Thymus (tissue), 14 donors: ENCODE measurements at places on chromosomes 5 and 9. TPM values are rescaled to one million over a fixed set of nuclear protein-coding genes. Genes with fewer than 3 reads are reported as not detected.

- no peak for DNase-seq
- H3K27ac ChIP-seq: no peak overlapping the region
- no peak overlapping the region for H3K4me3 ChIP-seq
- peaks cover 46% of the 10 kb centered on the region for H3K36me3 ChIP-seq
- no peaks in the 10 kb centered on the region for H3K27me3 ChIP-seq
Observed at GRCh38 chr9:128894764-128895163, 12.8 kb downstream of the LRRC8A start.

The SPATA31E1 gene
- total RNA-seq: not detected

DNA sequence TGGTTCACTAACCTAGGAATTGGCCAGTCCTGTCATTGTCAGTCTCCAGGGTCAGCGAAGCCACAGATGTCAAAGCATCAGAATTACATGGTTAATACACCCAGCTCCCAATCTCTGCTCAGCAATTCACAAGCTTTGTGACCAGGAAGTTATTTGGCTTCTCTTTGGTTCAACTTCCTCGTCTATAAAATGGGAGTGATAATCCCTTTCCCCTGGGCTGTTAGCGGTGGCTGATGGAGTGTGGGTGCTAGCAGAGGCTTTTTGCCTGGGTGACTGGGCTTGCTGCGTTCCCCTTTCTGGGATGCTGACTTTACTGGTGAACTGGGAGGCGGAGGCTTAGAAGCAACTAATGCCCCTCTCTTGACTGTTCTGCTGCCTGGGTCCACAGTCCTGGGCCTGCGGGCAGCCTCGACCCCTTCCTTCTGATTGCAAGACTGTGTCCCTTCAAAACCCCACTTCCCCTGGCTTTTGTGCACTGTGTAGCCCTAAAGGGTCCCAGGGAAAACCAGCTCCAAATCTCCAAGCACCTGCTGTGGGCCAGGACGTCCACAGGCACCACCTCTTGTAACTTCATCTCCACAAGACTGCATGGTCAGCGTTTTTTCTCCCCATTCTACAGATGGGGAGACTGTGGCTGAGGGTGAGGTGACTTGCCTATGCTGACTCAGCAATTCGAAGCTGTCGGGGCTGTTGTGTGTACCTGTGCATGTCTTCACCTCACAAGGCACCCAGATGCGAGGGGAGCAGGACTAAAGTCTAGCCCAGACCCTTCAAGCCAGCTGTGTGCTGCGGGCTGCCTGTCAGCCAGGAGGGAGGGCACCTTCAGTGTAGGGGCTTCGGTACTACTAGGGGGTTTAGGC, 45.2 kb upstream of the NEURL1B start:
- H3K36me3 ChIP-seq: no peaks in the 10 kb centered on the region
- no peak overlapping the region for H3K4me3 ChIP-seq
- H3K4me1 ChIP-seq: no peaks in the 10 kb centered on the region
- no peak for DNase-seq
- no peak overlapping the region for H3K27ac ChIP-seq

The SPATA31A3 gene
- not detected for total RNA-seq

- no peaks in the 10 kb centered on the region for H3K27me3 ChIP-seq
- no peak overlapping the region for H3K27ac ChIP-seq
- H3K36me3 ChIP-seq: no peaks in the 10 kb centered on the region
Observed at GRCh38 chr5:171850324-171850947, 64.8 kb downstream of the SMIM23 start.

GRCh38 chr5:156411185-156411613, 84.2 kb downstream of the SGCD start:
- H3K36me3 ChIP-seq: no peaks in the 10 kb centered on the region
- no peaks in the 10 kb centered on the region for H3K4me1 ChIP-seq
- no peaks in the 10 kb centered on the region for H3K27me3 ChIP-seq
- no peak overlapping the region for H3K27ac ChIP-seq

The TRIM36 gene
- total RNA-seq: 1.8 TPM

DNA sequence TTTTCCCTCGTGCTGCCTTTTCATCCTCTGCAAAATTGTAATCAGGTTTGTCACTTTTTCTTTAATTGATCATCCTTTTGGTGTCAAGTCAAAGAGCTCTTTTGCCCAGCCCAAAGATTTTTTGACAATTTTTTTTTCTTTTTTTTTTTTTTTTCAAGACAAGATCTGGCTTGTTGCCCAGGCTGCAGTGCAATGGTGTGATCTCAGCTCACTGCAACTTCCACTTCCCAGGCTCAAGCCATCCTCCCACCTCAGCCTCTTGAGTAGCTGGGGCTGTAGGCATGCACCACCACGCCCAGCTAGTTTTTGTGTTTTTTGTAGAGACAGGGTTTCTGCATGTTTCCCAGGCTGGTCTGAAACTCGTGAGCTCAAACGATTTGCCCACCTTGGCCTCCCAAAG, 36.7 kb downstream of the CDK7 start:
- no peak overlapping the region for H3K27ac ChIP-seq
- H3K36me3 ChIP-seq: peaks cover 38% of the 10 kb centered on the region
- no peaks in the 10 kb centered on the region for H3K4me1 ChIP-seq
- no peak overlapping the region for H3K4me3 ChIP-seq
- H3K27me3 ChIP-seq: no peaks in the 10 kb centered on the region

GRCh38 chr5:122447879-122448278, 135.8 kb downstream of the SNCAIP start:
- H3K4me3 ChIP-seq: no peak overlapping the region
- no peak overlapping the region for H3K27ac ChIP-seq
- H3K36me3 ChIP-seq: no peaks in the 10 kb centered on the region

The ORM2 gene
- 0.38 TPM for total RNA-seq

DNA sequence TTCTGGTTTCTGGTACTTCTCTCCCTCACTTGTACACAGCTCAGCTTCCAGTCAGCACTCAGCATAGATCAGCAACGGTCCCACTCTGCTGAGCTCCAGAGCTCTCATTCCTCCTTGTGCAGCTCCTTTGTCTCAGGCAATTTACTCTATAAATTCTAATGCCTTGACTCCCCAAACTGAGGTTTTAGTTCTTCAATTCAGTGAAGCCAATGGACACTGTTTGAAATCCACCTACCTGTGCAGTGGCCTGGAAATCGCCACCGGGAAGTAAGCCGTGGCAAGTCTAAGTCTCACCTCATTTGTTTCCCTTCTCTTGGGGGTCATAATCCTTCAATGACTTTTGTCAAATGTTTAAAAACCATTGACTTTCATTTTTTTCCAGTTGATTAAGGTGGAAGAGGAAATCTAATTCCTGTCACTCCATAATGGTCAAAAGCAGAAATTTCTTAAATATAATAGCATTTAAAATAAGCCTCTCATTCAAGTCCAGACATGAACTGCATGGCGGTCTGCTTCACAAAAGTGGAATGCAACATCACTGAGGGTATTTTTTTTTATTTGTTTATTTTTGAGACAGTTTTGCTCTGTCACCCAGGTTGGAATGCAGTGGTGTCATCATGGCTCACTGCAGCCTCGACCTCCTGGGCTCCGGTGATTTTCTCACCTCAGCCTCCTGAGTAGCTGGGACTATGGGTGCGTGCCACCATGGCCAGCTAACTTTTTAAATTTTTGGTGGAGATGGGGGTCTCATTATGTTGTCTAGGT, 79.6 kb downstream of the C7 start:
- H3K4me3 ChIP-seq: no peak overlapping the region
- no peaks in the 10 kb centered on the region for H3K4me1 ChIP-seq
- no peak for DNase-seq

DNA sequence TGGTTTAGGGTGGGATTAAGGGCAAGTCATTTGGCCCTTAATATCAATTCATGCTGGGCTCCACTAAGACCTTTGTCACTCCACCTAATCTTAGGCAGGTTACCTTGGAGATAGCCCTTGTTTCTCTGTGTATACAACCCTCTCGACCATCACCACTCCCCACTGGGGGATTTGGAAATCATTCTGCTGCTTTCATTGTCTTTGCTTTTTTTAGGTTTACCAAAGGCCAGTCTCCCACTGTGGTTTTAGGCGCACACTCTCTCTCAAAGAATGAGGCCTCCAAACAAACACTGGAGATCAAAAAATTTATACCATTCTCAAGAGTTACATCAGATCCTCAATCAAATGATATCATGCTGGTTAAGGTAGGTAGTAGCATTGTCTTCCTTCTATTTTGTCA, 6.2 kb downstream of the GZMK start:
- H3K27me3 ChIP-seq: no peaks in the 10 kb centered on the region
- H3K4me1 ChIP-seq: peaks cover 4% of the 10 kb centered on the region
- no peak overlapping the region for H3K27ac ChIP-seq
- H3K36me3 ChIP-seq: no peaks in the 10 kb centered on the region

DNA sequence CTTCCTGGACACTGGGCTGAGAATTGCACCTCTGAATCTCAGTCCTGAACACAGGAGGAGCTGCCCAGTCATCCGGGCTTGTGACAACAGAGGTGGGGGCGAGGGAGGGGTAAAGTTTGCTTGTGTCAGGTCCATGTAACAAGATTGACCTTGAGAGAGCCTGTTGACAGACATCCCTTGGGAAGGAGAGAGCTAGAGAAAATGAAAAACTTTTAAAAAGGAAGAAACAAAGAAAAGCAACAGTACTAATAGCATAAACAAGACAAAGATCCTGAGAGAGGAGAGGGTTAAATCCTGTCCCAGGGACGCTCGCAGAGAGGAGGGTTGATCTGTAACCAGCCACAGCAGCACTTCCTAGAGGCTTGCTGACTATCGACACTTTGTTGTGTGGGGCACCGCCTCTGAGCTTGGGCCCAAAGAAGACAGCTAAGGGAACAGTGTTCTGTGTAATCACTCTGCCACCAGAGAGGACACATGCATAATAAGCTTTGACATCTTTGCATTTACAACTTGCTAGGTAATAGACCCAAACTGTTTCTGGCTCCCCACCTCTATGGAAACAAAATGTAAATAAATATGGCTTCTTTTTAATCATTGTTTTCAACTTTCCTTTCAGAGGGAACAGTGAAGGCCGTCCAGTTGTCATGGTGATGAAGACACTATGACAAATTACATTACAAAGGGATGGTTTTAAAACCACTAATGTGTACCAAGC, 363.7 kb downstream of the CSNK1G3 start:
- H3K27me3 ChIP-seq: no peaks in the 10 kb centered on the region
- peaks cover 13% of the 10 kb centered on the region for H3K4me1 ChIP-seq
- H3K36me3 ChIP-seq: no peaks in the 10 kb centered on the region
- no peak for DNase-seq

- no peak for DNase-seq
- H3K36me3 ChIP-seq: no peaks in the 10 kb centered on the region
- H3K4me3 ChIP-seq: no peak overlapping the region
- no peak overlapping the region for H3K27ac ChIP-seq
- H3K27me3 ChIP-seq: no peaks in the 10 kb centered on the region
Observed at GRCh38 chr9:33785914-33786313, 9.4 kb upstream of the PRSS3 start.

GRCh38 chr5:135824541-135825041, 9.9 kb upstream of the SLC25A48 start:
- H3K36me3 ChIP-seq: no peaks in the 10 kb centered on the region
- H3K4me3 ChIP-seq: no peak overlapping the region
- no peak for DNase-seq
- H3K27me3 ChIP-seq: no peaks in the 10 kb centered on the region
- H3K27ac ChIP-seq: no peak overlapping the region

The ADAMTS13 gene
- total RNA-seq: 0.94 TPM

The TNFSF8 gene
- 14.7 TPM for total RNA-seq

- no peak overlapping the region for H3K4me3 ChIP-seq
- H3K4me1 ChIP-seq: no peaks in the 10 kb centered on the region
- no peak for DNase-seq
- H3K36me3 ChIP-seq: no peaks in the 10 kb centered on the region
- no peaks in the 10 kb centered on the region for H3K27me3 ChIP-seq
Observed at GRCh38 chr5:143331956-143332355, 71.5 kb downstream of the NR3C1 start.

DNA sequence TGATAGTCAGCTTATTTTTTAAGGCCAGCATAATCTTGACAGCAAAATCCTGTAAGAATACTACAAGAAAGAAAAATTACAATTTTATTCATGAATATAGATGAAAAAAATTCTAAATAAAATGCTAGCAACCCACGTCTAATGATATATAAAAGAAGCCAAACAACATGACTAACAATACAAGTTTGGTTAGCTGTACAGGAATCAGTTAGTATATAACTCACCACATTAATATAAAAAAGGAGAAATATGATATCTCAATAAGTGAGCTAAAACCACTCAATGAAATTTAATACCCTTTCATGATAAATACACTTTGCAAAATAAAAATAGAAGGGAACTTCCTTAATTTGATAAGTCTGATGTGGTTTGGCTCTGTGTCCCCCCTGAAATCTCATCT, 139.7 kb upstream of the MAN2A1 start:
- H3K27ac ChIP-seq: no peak overlapping the region
- no peak overlapping the region for H3K4me3 ChIP-seq
- no peaks in the 10 kb centered on the region for H3K4me1 ChIP-seq
- no peak for DNase-seq

GRCh38 chr5:133222979-133223378, 171.2 kb downstream of the HSPA4 start:
- no peak overlapping the region for H3K27ac ChIP-seq
- H3K36me3 ChIP-seq: no peaks in the 10 kb centered on the region
- no peak overlapping the region for H3K4me3 ChIP-seq

The SPINK7 gene
- 1.2 TPM for total RNA-seq

DNA sequence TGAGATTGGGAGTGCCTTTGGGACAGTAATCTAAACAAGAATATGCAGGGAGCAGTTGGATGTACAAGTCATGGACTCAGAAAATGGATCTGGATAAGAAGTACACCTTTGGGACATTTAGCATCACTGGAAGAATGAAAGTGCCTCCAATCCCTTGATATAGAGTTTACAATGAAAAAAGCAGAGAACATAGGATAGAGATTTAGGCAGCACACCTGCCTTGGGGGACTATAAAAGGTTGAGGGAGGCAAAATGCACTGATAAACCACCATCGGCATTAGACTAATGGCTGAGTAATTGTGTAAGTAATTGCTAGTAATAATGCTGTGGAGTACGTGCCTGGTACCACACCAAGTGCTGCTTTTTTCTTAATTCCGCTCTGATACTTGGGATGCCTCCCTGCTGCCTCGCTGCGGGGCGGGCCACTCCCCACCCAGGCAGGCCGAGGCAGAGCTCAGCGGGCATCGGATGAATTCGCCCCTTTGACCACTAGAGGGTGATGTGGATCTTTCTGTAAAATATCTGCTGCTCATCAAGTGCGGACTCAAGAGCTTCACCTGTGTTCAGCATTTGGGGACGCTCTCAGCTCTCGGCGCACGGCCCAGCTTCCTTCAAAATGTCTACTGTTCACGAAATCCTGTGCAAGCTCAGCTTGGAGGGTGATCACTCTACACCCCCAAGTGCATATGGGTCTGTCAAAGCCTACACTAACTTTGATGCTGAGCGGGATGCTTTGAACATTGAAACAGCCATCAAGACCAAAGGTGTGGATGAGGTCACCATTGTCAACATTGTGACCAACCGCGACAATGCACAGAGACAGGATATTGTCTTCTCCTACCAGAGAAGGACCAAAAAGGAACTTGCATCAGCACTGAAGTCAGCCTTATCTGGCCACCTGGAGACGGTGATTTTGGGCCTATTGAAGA, 99.9 kb downstream of the ANKRD18B start:
- H3K27me3 ChIP-seq: no peaks in the 10 kb centered on the region
- peaks cover 4% of the 10 kb centered on the region for H3K4me1 ChIP-seq
- DNase-seq: peak; percentile 55
- no peak overlapping the region for H3K27ac ChIP-seq
- no peaks in the 10 kb centered on the region for H3K36me3 ChIP-seq
